ENCODE measurements at places on chromosomes 7 and 10. TPM values are rescaled to one million over a fixed set of nuclear protein-coding genes. Genes with fewer than 3 reads are reported as not detected.

The TMEM213 gene
- total RNA-seq, result not detected

The C10orf71 gene
- total RNA-seq, result not detected

The MYL7 gene
- total RNA-seq, result not detected

The ST8SIA6 gene
- total RNA-seq, result not detected

The EFCAB10 gene
- total RNA-seq, result not detected

The TRDMT1 gene
- 2.0 TPM for total RNA-seq

The SUGCT gene
- total RNA-seq, result 4.3 TPM

The UCN3 gene
- total RNA-seq, result not detected

The BTBD16 gene
- total RNA-seq, result not detected

The SPDYE2 gene
- not detected for total RNA-seq

The LRRC61 gene
- 1.7 TPM for total RNA-seq

The OGDHL gene
- not detected for total RNA-seq

The METTL27 gene
- total RNA-seq, result 0.41 TPM

The ADCYAP1R1 gene
- total RNA-seq, result not detected

The FGL2 gene
- not detected for total RNA-seq

The STEAP1 gene
- 1.5 TPM for total RNA-seq
